ENCODE measurements at places on chromosomes 13 and 19.

DNA sequence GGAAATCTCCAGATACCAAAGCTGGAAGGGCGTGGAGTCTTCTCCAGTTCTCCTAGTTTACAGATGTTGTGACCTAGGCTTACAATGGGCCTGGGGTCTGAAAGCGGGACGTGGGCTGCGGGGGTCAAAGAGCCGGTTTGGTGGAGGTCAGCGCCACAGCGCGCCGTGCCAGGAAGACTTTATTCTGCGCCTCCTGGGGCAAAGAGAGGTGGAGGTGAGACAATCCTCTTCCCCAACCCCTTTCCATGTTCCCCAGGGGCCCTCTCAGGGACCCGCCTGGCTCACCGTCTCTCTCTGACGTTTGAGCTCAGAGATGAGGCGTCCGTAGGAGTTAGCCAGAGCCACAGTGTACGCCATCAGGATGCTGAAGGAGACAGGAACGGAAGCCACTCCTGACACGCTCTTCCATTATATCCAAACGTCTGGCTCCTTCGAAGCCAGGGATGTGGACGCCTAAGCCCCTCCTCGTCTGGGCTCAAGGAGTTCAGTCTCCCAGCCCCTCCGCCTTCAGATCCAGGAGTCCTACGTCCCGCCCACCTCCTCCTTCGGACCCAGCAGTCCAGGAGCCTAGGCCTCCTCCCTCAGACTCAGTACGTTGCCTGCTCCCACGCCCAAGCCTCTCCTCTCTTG lies 776 bp upstream of the LENG1 start:
- DNase-seq, result no peak

- no peak for DNase-seq
Measured at GRCh38 chr19:33612928-33613619, 8.7 kb upstream of the CHST8 start.

DNA sequence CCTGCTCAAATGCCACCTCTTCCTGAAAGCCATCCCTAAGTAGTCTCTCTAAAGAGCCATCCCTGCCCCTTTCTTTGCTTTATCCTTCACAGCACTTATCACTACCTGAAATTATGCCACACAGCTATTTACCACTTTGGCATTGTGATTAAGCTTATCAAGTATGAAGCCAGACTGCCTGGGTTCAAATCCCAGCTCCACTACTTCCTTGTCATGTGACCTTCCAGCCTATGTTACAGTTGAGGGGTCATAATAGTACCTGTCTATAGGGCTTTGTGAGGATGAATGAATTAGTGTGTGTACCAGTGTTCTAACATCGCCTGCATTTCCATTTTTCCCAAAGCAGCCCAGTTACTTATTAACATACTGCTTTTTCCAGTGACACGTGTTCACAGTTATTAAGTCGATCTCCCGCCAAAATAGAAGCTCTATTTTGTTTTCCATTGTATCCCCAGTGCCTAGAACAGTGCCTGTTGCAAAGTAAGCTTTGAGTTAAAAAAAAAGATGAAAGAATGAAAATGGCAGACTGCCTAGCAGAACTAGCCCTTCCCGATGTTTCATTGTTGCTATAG lies 32.8 kb downstream of the ZSWIM9 start:
- no peak for DNase-seq

- DNase-seq, result no peak
Measured at GRCh38 chr13:95660981-95661581, 15.9 kb upstream of the DNAJC3 start.

GRCh38 chr13:98285852-98286594 lies 109.0 kb upstream of the RNF113B start:
- DNase-seq, result no peak

DNA sequence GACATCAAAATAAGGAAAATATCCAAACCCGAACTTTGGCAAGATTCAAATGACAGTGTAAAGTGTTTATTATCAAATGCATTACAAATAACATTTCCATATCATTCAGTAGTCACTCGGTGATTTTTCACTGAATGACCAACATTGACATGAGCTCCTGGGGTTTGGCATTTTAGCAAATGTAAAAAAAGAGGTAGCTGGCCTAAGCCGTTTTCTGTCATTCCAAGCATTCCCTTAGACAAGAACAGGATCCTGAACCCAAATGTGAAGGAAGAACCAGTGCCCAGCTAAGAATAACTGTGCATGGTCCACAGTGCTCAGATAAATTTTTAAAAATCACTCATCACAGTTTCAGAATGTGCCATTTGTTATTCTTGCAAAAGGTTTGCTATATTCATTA lies 327.9 kb downstream of the GPC6 start:
- DNase-seq, result no peak

- DNase-seq, result no peak
Measured at GRCh38 chr13:43495732-43496131, 291.0 kb downstream of the ENOX1 start.

- DNase-seq, result peak; percentile 54
Measured at GRCh38 chr13:109785141-109785891, 1.1 kb downstream of the IRS2 start.

DNA sequence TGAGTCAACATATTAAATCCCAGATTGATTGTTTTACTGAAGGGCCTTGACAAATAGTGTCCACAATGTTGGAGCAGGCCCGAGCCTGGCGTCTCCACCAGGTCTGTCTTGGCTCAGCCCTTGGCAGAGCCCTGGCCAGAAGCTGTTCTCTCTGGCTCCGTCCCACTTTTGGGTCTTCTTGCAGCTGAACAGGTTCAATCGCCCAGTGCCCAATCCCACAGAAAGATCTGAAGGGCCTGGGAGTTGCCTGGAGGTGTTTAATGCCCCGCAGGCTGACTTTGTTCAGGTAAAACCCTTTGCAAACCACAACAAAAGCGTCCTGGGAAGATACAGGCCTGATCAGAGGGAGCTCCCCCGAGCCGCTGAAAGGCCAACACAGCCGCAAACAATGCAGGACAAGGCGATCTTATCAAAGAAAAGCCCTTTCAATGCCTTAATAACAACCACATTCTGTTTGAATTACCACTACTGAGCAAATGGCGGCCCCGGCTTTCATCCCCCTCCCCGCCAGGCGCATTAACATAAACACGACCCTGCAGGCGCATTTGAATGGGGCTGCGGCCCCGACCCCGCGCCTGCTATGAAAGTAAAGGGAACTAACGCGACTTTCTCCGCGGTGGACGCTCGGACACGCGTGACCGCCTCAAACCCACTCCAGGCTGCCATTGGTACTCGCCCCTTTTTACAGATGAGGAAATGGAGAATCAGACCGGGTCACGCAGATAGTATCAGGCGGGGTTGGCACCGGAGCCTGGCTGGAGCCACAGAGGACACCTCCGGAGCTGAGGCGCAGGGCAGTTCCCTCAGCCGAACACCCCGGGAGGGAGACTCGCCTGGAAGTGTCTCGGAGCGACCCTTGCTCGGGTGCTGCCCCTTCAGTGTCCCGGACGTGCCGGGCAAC lies 3.1 kb downstream of the CDX2 start:
- no peak for DNase-seq

- no peak for DNase-seq
Measured at GRCh38 chr19:47176071-47176626, 45.5 kb downstream of the SAE1 start.

DNA sequence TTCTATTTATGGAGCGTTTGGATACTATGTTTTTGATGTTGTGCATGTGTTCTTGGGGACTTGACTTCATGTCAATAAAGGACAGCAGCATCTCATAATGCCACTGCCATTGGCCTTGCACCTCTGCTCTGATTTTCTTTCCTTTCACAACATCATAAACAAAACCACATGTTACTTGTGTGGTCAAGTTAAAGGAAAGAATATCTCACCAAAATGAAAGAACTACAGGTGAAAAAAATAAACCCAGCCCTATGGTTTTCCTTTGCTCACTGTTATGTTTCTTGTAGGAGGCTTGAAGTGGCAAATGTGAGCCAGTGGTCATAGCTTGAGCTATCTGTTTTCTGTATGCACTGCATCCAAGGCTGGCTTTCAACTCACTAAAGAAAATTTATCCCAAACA lies 240.4 kb downstream of the KCNRG start:
- no peak for DNase-seq
